ENCODE measurements at places on chromosomes 4 and X.

DNA sequence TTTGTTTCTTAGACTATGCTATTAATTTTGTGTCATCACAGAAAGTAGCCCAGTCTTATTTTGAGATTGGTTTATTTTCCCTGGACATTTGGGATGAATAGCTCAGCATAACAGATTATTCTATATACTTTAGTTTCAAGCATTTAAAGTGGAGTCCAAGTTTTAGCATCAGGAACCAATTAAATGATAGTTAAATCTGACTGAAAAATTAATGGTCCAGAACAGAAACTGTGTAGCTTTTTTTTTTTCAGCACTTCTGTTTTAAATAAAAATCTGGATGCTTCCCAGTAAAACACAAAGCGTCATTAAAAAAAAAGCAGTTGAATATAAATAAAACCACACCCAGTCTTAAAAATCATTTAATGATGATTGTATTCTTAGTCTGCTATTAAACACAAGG, 59.4 kb upstream of the PITX2 start:
- no peak for DNase-seq

DNA sequence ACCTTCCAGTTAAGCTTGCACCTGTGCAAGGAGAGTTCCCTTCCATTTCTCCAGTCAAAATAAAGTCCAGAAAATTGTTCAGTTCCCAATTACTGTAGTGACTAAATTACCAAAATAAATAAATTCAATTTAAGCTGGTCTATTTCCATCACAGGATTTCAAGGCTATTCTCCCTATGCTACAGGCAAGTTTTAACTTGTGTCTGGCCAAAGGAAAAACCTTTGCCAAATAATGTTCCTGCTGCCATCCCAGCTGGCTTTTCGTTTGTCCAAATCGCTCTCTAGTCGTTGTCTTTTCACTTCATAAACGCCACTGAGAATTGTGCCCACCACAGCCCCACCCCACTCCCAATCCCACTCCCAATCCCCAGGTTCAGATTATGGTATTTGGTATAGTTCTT, 2.4 kb downstream of the KCTD8 start:
- no peak for DNase-seq

GRCh38 chr4:163666332-163666873, 171.9 kb downstream of the TMA16 start:
- DNase-seq, result peak; percentile 6

DNA sequence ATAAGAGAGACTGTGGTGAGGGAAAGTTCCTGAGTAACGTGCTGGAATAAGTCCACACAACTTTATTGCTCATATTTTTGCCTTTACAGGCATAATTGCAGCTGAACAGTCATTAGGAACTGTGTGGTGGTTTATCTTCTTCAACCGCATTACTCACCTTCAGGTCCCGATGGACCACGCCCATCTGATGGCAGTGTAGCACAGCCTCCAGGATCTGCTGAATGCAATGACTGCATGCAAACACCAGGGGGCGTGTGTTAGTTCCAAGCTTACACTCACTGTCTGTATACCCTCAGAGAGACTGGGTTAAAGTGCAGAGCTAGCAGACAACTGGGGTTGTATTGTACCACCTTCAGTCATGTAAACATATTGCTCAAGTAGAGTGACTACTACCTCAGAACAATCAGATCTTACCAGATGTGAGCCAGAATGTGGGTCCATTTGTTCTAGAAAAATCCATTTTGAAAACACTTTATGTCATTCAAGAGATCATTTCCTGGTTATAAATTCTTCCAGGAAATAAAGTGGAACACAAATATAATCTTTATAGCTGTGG, 214.0 kb downstream of the CAMK2D start:
- DNase-seq, result peak; percentile 88

DNA sequence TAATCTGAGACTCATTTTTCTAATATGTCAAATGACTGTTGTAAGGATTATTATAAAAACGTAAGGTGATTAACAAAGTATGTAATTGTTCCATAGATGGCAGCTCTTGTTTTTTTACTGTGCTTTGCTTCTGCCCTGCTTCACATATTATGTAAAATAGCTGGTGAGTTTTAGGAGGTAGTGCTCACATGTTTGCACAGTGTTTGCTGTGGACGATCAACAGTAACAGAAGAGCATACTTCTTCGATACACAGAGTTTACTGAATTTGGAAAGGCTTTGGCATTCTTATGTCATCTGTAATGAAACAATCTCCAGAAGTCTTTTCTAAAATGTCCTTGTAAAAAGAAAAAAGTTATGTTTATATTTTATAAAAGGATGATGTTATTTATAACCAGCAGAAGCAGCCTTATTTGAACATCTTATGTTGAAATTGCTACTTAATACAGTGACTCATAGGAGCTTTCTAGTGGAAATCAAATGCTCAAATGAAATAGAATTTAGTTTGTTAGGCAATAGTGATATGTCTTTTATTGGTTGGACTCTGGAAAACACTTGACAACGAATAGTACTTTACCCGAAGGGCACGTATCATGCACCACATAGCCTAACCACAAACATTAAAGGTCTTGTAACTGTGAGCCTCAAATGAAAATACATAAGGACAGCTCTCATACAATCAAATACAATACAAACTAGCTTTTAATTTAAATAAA, 1.9 kb upstream of the MTTP start:
- no peak for DNase-seq

- no peak for DNase-seq
Measured at GRCh38 chr4:185396724-185397385, at the start of gene ANKRD37. TSS of gene ANKRD37 (plus strand) at chr4:185396841. CDS start at chr4:185396924, 83 bp downstream.

GRCh38 chr4:148192526-148192925, 249.7 kb downstream of the NR3C2 start:
- no peak for DNase-seq

GRCh38 chr4:87052615-87053014, 117.8 kb downstream of the AFF1 start:
- no peak for DNase-seq

GRCh38 chr4:53777244-53777984, 186.1 kb upstream of the LNX1 start:
- no peak for DNase-seq

GRCh38 chr4:1516881-1517480, 110.7 kb upstream of the NKX1-1 start:
- no peak for DNase-seq

DNA sequence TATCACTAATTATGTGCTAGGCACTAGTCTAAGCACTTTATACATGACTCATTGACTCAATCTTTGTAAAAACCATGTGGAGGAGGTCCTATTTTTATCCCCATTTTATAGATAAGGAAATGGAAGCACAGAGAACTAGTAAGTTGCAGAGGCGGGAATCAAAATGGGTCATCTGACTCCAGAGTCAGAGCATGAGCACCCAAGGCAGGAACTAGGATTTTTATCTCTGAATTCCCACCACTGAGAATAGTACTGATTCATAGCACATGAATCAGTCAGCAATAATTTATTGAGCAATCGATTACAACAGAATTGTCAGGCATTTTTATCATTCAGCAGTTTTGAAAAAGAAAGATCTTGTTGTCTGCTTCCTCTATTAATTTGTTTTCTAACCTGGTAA, 19.3 kb downstream of the SCARB2 start:
- DNase-seq, result no peak

GRCh38 chrX:150199803-150200202, 163.3 kb upstream of the MAMLD1 start:
- DNase-seq, result no peak

GRCh38 chr4:74522251-74522991, 77.5 kb downstream of the AREG start:
- DNase-seq, result no peak

- DNase-seq, result no peak
Measured at GRCh38 chrX:52346174-52347165, 22.4 kb upstream of the XAGE2 start.

GRCh38 chr4:155353923-155354540, 22.7 kb downstream of the MAP9 start:
- no peak for DNase-seq

DNA sequence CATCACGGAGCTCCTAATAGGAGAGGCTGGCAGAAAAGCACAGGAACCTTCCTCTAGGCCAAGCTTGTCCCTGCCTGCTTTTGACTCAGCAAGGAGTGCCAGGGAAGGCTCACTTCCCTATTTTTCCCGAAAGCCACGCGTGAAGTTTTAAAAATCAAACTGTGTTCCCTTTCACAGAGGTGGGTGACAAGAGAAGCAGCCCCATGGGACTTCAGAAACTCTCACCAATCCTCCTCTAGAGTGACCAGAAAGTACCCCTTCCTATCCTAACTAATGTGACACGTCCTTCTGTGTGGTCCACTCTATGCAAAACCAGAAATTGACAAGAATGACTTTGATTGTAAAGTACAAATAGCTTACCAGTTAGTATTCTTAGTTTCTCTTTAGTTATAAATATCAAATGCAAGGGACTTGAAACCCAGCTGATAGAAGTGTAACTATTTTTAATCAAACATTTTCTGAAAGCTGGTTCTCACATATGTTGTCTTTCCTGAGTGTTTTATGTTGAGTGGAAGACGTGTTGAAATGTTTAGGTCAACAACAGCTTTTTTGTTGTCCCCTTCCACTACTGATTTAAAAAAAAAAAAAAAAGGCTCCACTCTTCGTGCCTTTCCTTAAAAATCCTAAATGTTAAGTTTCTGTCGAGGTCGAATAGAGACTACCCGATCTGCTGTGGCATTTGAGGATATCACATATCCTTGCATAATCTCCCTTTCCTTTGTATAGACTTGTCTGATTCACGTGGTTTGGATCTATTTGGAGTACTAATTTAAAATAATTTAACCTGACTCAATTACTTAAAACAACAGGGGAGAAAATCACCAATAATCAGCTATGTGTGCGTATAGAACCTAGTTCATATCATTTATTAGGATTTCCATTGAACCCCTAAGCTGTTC, 42.1 kb downstream of the NFKB1 start:
- no peak for DNase-seq

GRCh38 chr4:48954314-48954713, 31.8 kb upstream of the CWH43 start:
- DNase-seq, result no peak

GRCh38 chr4:147730333-147730732, 1.6 kb upstream of the ARHGAP10 start:
- no peak for DNase-seq

- no peak for DNase-seq
Measured at GRCh38 chr4:52098618-52099017, 47.5 kb downstream of the SPATA18 start.

DNA sequence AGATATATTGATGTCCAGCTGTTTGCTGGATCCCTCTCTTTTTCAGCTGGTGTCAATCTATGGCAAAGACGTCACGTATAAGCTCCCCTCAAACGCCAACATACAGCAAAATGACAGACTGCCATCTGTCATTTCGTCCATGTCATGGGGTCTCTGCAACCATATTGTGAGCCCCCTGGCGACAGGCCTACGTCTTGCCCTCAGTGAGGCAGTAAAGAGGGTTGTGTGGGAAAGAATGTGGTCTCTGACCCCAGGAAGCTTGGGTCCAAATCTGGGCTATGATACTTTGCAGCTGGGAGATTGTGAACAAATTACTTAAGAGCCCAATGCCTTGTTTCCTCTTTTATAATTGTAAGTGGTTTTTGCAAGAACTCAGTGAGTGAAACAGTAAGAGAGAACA, 7.4 kb downstream of the SUPT20HL2 start:
- DNase-seq, result no peak

DNA sequence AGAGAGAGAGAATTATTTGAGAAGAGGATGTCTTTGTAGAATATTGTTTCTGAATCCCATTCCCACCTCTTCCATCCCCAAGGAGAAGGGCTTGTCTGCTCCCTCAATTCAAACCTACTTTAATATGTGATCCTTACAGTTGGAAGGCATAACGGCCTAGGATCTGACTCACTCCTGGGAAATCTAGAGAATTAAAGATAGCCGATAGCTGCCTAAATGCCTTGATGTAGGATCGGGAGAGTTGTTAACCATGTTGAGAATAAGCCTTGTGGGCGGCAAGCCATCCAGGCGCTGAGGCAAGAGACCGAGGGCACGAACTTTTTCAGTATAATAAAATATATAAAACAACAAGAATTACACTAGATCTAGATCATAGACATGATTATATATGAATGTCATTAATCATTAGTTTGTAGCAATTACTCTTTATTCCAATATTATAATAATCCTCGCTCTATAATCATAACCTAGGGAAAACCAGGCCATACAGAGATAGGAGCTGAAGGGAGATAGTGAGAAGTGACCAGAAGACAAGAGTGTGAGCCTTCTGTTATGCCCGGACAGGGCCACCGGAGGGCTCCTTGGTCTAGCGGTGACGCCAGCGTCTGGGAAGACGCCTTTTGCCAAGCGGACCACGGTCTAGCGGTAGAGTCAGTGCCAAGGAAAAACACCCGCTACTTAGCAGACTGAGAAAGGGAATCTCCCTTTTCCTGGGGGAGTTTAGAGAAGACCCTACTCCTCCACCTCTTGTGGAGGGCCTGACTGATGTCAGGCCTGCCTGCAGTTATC, 13.5 kb downstream of the EMCN start:
- no peak for DNase-seq

DNA sequence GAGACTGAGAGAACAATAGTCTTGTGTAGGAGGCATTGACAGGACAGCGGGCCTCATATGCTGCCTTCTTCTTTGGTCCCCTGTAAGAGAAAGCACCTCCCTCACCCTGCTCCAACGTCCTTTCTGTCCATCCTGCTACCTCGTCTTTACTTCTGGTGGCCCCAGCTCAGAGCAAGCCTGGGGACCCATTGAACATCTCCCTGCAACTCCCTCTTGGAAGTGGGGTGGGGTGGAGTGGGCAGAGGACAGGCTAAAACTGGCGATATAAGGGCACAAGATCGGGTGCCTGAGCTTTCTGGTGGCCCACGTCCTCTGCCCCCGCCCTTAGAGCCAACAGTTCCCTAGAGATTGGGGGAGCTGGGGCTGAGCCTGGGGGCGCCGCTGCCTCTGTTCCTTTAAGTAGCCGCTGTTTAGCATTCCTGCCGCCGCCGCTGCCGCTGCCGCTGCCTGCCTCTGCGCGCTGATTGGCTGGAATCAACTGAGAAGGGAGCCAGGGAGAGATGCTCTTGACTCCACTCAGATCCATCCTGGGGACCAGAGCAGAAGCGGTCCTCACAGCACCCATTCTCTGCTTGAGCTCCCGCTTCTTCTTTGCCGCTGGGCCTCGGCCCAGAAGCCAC, at the start of gene DLG3:
TSS of gene DLG3 (plus strand) at position 510 of the 620 bp plus-strand sequence. CDS start 367 bp downstream, outside the sequence.
- DNase-seq, result no peak

DNA sequence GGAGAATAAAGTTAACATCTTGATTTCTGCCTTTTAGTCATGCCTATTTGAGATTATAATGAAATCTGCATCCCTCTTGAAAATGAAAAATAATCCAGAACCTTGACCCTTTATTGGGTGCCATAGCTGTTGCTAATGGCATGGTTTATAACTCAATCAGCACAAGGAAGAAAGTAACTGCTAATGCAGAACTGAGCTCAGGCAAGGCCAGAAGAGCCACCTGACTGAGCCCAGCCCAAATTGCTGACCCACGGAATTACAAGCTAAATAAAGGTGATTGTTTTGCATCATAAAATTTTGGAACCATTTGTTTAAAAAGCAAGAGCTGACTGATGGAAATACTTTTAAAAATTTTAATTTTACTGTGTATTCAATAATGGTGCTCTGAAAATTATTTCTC, 76.4 kb upstream of the TBL1X start:
- no peak for DNase-seq

- no peak for DNase-seq
Measured at GRCh38 chrX:96447161-96447560, 237.5 kb upstream of the DIAPH2 start.

- DNase-seq, result no peak
Measured at GRCh38 chr4:52200339-52200725, 149.2 kb downstream of the SPATA18 start.

- DNase-seq, result peak; percentile 11
Measured at GRCh38 chr4:930028-930551, 2.0 kb downstream of the GAK start.
